ENCODE measurements at places on chromosomes 7 and 10.

GRCh38 chr10:131963811-131964210 lies 17.9 kb downstream of the BNIP3 start:
- no peak for DNase-seq

DNA sequence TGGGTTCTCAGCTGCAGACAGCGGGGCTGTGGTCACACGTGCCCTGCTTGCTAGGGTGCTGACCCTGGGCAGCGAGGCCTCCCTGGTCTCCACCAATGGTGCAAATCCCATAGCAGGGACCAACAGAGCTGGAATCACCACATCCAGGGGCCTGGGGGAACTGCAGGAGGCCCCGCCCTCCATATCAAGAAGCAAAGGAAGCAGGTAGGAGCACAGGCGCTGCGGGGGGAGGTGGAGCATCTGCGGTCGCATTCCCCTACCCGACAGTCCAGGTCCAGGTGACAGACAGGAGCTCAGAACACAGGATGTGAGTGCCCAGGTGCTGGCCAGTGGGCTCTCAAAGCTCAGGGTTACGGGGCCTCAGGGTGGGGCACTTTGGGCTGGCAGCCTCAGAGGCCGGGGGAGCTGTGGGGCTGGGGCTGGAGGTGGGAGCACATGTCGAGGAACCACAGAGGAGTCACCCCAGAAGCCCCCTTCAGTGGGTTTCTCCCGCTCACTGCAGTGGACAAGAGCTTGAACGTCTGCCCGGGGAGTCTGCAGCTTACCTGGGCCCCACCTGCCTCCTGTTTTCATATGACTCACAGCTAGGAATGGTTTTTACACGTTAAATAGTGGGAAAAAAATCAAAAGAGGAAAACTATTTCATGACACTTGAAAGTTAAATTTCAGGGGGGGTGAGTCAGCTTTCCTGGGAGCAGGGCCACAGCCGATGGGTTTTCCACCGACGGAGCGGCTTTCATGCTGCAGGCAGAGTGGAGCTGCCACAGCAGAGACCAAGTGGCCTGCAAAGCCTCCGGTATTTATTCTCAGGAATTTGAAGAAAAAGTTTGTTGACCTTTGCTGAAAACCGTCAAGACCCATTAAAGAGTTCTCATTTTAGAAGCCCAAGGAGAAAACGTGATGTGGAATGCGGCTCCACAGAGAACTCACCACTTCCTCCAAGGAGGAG lies 148.7 kb upstream of the PPP2R2D start:
- no peak for DNase-seq

DNA sequence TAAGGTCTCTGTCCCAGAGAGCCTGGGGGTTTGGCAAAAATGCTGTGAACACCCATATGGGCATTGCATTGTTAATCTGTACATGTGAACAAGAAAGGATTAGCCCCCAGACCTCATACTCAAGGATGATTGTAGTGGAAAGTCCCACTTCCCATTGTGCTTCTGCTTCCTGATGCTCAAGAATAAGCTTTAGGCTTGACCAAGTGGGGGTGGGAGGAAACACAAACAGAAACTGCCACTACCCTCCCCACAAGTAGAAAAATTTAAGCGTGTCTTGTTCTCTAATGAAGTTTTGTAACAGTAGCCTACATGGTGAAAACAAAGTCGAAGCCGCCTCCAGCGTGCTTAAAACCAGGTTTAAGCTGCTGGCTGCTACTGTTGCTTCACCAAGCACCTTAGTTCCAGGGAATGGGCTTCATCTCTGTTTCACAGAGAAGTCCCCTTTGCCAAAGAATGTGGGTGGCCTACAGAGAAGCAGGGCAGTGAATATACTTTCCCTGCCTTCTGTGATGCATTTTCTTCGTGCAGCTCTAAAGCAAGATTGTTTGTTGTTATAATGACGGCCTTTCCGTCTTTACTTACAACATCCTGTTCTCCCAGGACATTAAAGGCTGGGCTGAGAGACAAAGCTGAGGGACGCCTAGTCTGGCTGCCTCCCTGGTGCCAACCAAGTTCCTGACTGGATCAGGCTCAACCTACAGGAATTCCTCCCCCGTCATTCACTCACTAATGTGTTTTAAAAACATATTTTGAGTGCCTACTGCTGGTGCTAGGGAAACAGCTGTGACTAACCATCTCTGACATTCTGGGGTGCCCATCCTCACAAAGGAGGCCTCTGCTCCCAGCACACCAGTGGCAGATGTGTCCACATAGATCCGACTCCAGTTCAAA lies 32.1 kb upstream of the CCSER2 start:
- peak; percentile 41 for DNase-seq

- DNase-seq = no peak
Measured at GRCh38 chr7:102287111-102287980, 678 bp downstream of the SH2B2 start.

DNA sequence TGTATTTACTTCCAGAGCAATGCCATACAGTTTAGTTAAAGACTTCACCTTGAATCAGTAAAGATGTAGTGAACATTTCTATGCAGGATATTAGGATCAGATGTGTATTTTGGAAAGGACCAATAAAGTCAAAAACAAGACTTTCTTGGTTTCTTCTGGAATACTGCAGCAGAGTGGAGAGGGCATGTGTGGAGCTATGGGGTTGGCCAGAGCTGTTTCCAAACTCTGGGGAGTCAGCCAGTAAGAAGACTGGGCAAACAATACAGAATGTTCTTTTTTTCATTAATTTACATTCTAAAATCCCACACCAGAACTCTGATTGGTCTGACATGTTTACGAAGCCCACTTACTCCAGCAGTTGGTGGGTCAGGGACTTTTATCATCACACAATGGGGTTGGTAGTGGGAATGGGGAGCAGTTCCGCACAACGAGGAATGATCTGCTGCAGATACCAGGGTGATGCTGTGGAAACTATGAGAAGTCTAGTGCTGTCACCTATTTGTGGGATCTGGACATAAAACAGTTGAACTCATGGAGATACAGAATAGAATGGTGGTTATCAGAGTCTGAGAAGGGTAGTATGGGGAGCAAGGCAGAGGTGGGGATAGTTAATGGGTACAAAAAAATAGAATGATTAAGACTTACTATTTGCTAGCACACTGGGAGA lies 267.7 kb downstream of the MALRD1 start:
- no peak for DNase-seq

DNA sequence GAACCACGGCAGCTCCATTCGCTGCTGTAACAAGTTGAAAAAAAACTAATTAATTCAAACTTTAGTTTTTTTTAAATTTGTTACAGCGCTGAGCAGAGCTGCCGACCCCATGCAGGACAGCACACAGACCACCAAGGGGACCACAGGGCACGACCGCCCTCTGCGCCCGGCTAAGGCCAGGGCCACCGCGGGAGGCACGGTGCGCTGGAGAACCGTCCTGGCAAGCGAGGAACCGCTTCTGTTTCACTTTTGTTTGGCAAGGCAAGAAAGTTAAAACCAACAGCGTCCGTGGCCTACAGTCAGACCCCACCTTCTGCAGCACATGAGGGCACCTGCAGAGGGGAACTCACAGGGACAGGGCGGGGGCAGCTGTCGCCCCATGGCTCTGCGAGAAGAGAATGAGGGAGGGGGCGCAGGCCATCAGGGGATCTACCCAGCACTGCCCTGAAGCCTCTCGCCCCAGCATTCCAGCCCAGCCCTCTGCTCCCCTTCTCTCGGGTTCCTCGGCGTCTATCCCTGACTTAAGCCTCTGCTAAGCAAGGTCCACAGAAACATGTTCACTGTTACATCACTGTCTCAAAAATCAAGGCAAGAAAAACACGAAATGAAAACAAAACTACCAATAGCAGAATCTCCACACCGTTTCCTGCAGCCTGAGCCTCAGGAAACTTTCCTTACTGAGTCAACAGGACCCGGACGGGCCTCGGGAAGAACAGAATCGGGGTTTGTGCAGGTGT lies 204.4 kb downstream of the DIP2C start:
- no peak for DNase-seq

- DNase-seq = peak; percentile 34
Measured at GRCh38 chr7:132065989-132066603, 509.7 kb upstream of the PODXL start.

GRCh38 chr10:105192861-105193260 lies 551.8 kb downstream of the SORCS3 start:
- DNase-seq = no peak

DNA sequence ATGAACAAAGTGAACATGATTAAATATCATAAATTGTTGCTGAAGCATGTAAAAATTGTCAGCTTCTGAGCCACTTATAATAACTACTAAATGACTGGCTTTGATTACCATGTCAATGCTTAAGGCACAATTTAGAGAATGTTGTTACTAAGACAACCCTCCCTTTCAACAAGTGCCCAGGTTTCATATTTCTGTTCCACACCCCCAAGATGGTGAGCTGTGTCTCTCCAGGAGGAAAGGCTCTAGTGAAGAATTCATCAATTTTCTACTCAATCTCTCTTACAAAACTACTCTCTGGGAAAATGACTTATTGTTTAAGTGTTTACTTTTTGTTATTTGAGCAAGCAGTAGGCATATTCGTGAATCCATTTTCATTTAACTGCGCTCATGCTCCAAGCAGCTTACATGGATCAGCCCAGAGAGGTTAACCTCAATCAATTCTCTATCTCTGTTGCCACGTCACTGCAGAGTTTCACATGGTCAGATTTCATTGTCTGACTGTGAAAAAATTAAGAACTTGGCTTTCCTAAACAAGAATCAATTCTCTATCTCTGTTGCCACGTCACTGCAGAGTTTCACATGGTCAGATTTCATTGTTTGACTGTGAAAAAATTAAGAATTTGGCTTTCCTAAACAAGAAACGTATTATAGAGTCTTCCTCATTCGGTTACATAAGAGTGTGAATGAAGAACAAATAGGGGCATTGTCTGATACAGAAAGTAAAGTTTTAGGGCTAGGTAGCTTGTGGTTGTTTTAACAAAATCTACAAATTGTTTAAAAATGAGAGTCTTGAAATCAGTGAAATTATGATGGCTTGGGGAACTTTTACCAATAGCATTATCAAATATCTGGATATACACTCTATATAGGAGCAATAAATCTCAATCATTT lies 49.7 kb downstream of the CCDC71L start:
- DNase-seq = peak; percentile 36

DNA sequence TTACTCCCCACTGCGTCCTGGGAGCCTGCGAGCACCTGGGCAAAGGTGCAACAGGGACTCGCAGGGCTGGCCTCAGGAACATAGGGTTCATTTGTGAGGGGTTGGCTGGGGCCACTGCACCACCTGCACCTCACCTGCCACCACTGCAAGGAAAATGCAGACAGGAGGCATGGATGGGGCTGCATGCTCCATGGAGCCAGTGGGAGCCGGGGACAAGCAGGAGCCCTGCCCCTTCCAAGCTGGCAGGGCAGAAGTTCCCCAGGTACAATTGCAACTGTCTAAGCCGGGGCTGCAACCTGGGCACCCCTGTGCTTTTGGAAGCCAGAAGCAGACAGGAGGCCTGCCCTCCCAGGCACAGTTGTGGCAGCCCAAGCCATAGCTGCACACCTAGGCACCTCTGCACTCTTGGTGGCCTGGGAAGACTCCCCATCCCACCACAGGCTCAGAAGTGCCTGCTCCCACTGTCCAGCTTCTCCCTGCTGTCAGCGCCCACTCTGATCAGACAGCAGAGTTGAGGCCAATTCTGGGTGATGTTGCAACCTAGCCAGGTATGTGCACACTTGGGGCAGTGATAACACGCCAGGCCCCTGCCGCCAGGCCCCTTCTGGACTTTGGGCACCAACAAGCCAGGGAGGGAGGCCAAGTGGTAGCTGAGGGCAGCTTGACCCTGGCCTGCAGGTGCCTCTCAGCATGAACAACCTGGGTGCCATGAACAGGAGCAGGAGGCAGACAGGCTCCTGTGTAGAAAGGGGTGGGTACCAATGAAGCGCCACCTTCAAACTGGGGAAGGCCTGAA lies 58.2 kb downstream of the TMEM106B start:
- DNase-seq = no peak

- DNase-seq = no peak
Measured at GRCh38 chr7:3153118-3153517, 109.5 kb upstream of the CARD11 start.

DNA sequence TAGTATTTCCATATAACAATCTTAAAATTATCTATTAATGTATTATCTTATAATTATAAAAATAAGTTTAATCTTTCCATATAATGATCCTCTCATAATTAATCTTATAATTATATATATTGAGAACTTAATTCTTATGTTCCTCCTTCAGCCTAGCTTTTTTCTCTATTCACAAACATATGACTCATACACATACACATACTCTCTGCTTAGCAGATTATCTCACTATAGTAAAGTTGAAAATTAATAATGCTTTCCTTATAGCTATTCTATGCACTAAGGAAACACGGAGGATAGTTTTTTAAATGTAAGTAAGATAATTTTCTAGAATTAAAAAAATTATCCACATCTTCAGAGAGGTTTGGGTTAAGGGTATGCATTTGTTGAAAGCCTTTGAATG lies 47.7 kb upstream of the ITGB8 start:
- DNase-seq = no peak

- DNase-seq = peak; percentile 36
Measured at GRCh38 chr7:65251851-65252620, 121.6 kb upstream of the ZNF92 start.

- DNase-seq = peak; percentile 61
Measured at GRCh38 chr10:62512732-62513475, 138.7 kb downstream of the ZNF365 start.

DNA sequence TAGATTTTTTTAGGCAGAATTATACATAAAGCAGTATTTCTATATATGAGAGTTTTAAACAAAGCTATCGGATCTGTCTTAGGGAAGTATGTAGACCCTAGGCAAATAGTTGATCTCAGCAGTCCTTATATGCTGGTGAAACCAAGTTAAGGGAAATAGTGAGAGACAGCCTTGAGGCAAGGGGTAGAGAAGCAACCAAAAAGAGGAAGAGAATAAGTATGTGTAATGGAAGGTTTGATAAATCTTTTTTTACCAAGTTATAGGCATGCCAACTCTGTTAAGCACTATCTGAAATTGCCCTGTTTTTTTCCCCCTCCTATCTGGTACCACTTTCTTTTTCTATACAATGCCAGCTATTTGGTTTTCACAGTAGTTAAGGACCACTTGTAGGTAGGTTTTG lies 19.9 kb downstream of the SPAG6 start:
- no peak for DNase-seq

DNA sequence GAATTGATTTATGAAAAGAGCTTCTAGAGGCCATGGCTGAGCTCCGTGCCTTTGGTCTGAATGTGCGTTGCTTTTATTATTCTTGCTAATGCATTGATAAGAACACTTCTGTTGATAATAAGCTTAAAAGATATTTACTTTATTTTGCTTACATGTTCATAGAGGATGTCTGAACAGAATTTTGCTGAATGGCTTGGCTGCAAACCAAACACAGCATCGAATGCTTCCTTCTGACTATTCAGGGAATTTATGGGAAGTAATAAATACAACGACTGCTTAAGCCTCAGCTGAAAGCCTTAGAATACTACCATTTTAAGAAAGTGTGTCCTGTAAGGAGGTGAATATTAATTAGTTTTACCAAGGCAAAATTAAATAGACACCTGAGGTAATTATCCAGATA lies 643.5 kb upstream of the POT1 start:
- DNase-seq = no peak

- peak; percentile 36 for DNase-seq
Measured at GRCh38 chr7:27210441-27211083, 10.7 kb upstream of the HOXA13 start.

- peak; percentile 36 for DNase-seq
Measured at GRCh38 chr7:55423891-55424290, 58.8 kb downstream of the LANCL2 start.

GRCh38 chr10:8696746-8697145 lies 642.3 kb downstream of the GATA3 start:
- DNase-seq = no peak

All from fibroblast of skin of right biceps (primary cell).